ENCODE measurements at places on chromosomes 5 and 9. TPM values are rescaled to one million over a fixed set of nuclear protein-coding genes. Genes with fewer than 3 reads are reported as not detected.

SLC34A3 gene
- polyA plus RNA-seq = 1.2 TPM

- DNase-seq = no peak
Observed at GRCh38 chr9:99118782-99119466, 14.0 kb downstream of the TGFBR1 start.

DNA sequence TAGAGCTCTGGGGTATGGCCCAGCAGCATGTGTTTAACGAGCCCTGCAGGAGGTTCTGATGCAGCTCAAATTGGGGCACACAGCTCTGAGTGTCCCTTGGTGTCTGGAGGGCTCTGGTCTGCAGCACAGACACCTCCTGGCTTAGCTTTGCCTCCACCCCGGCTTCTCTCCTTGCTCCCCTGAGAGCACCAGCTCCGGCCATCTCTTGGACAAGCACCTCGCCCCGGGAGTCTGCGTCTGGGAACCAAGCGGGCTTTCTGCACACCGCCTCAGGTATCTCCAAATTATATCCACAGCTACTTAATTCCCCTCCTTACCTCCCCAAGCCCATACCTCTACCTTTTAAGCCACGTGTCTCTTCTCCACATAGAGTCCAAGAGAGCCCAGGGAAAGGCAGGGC lies 83.7 kb upstream of the IRX4 start:
- no peak for DNase-seq

DNA sequence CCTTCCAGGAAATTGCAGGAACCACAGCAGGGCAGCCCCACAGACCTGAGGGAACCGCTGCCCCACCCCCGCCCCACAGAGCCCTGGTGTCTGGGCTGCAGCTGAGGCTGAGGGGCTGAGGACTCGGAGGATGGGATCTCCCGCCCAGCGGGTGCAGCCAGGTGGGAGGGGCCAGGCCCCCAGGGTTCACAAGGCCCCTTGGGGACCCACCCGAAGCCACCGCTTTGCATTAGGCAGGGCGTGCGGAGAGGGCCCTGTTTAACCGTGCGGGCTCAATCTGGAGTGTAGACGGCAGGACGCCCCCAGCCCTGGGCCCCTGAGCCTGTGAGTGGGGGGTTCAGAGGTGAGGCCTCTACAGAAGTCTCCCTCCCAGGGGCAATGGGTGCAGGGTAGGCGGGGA lies 10.8 kb downstream of the NOTCH1 start:
- DNase-seq = no peak

Data from right lung (tissue), 10 donors.